ENCODE measurements at places on chromosomes 7 and 10.

- no peak for DNase-seq
Measured at GRCh38 chr10:3009341-3009740, 58.0 kb upstream of the PFKP start.

- DNase-seq = no peak
Measured at GRCh38 chr10:119640875-119641526, 10.2 kb upstream of the BAG3 start.

DNA sequence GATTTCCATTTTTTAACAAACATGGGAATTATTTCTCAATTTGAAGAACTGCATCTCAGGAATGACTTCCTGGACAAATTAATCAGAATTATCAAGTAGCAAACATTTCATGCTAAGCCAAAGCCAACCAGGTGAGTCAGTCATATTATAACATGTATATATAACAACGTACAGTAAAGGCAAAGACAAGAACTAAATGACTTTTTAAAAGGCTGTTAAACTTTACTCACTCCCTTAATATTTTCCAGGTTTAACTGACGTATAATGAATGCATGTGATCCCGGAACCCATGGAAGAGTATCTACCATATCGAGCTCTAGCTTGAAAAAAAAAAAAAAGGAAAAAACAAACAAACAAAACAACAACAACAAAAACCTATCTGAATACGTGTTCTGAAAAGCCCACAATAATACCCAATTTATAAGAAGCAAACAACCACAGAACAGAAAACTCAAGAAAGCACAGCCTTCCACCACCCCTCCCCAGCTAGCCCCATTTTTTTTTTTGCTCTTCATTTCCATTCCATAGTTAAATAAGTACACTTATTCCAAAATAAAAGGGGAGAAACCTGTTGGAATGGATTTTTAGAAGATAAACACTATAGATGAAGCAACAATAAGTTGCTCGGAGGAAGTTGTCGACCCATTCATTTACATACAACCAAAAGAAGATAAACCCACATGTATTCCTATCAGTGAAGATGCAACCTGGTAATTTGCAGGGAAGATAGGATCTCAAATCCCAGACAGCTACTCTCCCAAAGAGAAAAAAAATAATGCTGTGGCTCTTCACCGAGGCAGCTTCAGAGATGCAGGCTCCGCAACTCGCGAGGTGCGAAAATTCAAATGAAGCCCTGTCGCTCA lies 537 bp downstream of the NAPEPLD start:
- no peak for DNase-seq

DNA sequence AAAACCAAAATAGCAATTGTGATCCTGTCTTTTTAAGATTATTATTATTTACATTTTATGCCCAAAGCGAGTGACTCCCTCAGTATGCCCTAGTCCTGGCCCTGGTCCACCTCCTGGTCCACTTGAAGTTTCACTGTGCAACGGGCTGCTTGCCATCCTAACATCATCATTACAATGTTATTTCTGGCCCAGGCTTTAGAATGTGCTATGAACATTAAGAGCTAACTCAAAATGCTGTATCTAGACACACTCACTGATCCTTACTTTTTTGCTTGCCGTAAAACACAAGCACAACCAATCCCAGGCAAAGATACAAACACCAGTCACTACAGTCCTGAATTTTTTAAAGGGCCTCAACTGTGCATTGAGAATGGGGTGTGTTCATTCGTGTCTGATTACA lies 38.4 kb downstream of the RHOBTB1 start:
- no peak for DNase-seq

- no peak for DNase-seq
Measured at GRCh38 chr7:156625580-156625979, 15.0 kb upstream of the RNF32 start.

DNA sequence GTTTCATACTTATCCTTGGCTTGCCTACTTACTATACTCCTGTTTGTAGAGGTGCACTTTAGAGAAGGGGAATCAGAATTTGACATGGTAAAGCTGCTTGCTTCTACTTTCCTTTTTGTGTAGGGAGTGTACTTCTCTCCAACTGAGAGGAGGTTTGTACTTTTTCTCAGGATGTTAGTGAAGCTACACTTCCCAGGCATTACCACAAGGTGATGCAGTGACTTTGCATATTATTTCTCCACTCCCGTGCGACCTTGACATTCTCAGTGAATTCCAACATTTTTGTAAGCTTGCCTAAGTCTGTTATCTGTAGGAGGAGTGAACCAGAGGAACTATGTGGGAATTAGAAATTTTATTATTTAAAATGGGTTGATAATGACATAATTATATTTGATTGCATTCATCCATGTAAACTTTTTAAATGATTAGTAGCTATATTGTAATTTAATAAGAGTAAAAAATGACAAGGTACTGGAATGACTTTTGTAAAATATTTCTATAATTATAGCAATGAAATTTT lies 5.2 kb downstream of the TAX1BP1 start:
- DNase-seq = no peak

DNA sequence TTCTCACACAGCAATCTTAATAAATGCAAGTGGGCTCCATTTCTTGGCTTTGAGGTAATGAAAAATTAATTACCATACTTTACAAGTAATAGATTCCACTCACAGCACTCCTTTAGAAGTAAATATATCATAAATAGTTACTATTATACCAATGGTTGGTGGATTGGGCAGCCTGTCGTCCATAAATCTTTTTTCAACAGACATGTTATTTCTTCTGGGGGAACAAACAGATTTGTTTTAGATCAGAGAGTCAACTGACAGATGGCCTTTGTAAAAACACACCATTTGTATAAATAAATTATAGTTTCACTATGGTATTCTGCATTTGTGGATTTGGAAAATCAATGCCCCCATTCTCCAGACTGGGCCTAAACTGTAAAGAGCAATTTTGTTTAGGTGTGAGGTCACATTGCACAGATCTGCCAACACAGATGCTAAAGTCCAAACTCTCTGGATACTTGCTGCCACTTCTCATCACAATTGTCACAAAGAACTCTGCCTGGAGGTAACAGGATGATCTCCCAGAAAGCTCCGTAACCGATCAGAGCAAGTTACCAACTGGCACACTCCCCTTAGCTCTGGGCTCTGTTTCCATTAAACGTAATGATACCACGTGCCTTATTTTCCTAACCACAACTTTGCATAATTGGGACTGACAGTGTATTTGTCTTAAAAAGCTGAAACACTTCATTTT lies 4.5 kb upstream of the MACROH2A2 start:
- DNase-seq = no peak

DNA sequence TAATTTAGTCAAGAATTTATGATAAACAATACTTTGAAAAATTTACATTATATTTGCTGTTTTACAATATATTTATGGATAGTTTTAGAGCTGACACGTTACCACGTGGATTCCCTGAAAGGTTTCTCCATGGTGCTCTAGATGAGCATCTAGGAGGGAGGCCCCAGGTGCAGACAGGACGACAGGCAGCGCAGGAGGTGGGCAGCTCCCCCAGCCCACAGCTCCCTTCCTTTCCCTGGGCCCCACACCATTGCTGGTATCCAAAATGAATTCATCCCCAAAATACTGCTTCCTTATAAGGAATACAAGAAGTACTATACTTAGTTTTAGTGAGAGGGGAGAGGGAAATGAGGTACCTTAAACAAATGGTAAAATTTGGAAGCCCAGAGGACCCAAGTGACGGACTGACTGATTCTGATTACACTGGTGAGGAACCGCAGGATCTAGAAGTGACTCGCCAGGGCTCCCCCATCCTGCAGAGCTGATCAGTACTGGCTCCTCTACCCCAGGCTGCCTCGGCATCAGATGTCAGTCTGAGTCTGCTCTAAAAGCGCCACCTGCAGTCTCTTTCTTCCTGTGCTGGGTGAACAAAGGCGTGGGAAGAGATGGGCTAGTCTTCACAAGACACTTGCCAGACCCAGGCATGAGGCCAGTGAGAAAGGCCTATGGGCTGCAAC lies 89.2 kb downstream of the DLG5 start:
- no peak for DNase-seq

GRCh38 chr7:156793334-156793733 lies 99.6 kb downstream of the LMBR1 start:
- no peak for DNase-seq

DNA sequence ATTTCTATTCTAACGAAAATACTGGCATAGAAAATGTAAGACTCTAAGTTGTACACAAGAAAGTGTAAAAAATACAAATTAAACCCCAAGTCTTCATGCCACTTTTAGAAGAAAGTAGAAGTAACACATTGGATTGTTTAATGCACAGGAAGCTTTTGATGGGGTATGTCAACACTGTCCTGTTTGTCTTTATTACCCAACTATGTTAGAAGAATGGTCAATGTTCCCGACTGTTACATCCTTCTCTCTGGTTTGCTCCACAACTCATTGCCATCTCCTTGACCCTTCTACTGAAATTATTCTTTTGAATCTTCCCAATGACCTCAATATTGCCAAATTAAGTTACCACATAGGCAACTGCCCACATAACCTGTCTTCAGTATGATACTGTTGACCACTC lies 35.8 kb downstream of the COL28A1 start:
- DNase-seq = no peak

- DNase-seq = no peak
Measured at GRCh38 chr10:121764233-121764942, 163.4 kb downstream of the ATE1 start.

- DNase-seq = no peak
Measured at GRCh38 chr7:96097835-96098234, 224.1 kb downstream of the SLC25A13 start.

- no peak for DNase-seq
Measured at GRCh38 chr7:116955801-116956476, 2.6 kb downstream of the ST7 start.

GRCh38 chr10:128185627-128186026 lies 59.4 kb upstream of the MKI67 start:
- DNase-seq = no peak

DNA sequence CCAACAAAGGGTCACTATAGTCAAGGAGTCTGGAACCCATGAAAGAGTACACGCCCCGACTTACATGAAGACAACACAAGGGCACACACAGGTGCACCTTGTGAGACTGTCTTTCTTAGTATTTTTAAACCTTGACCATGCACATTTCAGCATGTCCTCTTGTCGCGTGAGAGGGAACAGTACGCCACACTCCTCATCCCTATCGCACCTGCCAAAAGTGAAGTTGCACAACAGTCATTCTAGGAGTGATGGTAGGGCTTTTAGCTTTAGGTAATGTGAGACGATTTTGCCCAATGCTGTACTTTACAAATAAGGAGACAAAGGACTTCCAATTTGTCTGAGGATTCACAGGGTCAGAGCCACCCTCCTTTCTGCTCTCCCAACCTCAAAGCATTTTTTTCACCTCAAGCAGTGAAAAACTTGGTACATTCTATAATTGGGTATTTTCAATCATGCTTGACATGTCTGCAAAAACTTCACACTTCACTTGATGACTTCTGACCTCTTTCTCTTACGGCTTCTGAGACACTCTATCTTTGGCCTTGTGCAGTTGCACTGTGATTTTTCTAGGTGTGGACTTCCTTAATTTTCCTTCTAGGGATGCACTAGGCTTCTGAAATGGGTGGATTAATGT lies 173.9 kb upstream of the GRB10 start:
- no peak for DNase-seq

DNA sequence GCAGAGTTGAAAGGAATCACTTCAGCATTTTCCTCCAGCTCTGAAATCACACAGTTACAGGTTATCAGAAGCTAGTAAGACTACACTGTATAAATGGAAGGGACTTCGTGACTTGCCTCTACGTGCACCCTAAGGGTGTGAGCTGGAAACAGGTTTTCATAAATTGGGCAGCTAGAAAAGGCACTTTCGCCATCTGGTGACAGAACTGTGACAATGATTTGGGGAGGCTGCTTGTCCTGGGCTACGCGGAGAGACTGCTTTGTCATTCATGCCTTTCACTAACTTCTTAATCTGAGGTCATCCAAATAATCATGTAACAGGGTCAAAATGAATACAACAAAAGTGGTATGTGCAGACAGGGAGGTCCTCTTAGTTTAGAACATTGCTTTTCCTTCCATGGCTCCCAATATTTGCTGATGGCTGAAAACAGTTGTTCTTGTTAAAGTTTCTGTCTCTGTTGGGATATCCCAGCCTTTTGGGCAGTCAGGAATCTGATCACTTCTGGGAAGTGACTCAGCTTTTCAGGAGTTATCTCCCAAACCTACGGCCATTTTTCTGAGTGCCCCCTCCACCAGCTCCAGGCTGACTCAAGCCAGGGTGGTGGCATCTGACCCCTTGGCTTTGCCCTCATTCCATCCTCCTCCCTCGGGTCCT lies 17.8 kb downstream of the VWC2 start:
- no peak for DNase-seq

DNA sequence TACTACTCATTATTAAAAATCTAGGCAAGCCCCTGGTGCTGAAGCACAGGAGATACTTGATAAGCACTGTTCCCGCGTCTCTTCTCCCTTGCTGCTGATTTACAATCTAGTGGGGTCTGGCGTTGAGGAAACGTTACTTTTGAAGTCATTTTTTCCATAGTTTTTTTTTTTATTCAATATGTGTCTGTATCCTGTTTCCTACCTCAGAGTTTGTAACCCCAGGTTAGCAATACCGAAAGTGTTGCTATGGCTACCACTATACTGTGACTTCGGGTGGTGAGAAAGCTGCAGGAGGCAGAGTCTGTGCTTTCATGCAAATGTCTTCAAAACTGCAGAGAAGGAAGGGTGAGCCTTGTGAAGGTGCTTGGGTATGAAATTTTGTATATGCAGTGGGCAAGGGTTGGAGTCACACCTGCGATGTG lies 458.8 kb upstream of the GHITM start:
- DNase-seq = no peak

DNA sequence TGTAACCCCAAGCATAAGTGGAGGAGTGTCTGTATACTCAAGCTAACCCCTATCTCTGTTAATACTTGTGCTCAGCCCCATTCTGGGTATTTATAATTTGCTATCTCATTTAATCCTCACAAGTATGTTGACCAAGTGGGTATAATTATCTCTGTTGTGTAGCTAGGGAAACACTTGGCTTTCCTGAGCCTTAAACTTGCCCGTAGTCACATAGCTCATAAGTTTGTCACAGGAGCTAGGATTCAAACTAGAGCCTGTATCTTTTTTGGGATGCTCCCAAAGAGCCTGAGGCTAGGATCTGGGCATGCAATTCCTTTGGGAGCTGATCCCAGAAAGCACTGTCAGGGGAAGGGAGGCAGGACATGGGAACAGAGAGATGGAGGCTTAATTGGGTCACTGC lies 377.4 kb downstream of the GALNT17 start:
- DNase-seq = no peak

DNA sequence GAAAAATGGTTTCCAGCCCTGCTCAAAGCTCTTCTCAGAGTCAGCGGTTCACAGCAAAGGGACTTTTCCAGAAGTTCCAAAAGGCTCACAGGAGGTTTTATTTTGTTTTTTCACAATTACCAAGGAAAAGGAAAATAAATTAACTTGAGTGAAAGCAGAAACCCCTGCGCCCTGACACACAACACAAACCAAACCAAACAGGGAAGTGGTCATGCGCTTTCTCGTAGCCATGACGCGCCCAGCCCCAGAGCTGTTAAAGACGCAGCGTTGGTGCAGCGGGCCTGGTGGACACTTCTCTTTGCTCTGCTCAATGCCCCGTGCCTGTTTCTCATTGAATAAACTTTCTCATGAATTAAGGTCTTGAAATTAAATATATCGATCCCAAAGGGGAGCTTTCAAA lies 134.4 kb upstream of the LYZL2 start:
- DNase-seq = no peak

- no peak for DNase-seq
Measured at GRCh38 chr10:21791276-21791675, 212.3 kb downstream of the DNAJC1 start.
